ENCODE measurements at places on chromosomes 16 and 17. TPM values are rescaled to one million over a fixed set of nuclear protein-coding genes. Genes with fewer than 3 reads are reported as not detected.

DNA sequence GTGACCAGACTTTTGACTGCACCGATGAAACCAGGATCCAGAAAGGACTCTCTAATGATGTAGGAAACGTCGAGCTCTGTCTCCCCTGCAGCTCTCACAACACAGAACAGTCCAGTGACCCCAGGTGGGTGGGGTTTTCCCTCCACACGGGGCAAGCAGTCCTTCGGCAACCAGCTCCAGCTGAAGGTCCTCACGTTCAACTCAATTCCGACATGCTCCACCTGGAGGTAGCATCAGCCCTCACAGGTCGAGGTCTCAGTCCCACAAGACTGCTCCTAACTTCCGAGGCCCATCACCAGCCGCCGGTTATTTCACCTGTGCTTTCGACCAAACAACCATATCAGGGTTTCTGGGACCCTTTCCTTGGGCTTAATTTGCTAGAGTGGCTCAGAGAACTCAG, 28.2 kb downstream of the ITGAE start:
- no peaks in the 10 kb centered on the region for H3K27me3 ChIP-seq
- no peak overlapping the region for H3K4me3 ChIP-seq
- H3K36me3 ChIP-seq = no peaks in the 10 kb centered on the region
- H3K27ac ChIP-seq = no peak overlapping the region

GRCh38 chr17:82095777-82096708, 2.0 kb downstream of the FASN start:
- no peak overlapping the region for H3K27ac ChIP-seq
- peaks cover 16% of the 10 kb centered on the region for H3K4me1 ChIP-seq
- H3K4me3 ChIP-seq = peak overlapping the region; percentile 87
- H3K36me3 ChIP-seq = peaks cover 55% of the 10 kb centered on the region
- no peaks in the 10 kb centered on the region for H3K27me3 ChIP-seq

FCSK gene
- polyA plus RNA-seq = 5.7 TPM

GRCh38 chr17:5249615-5250014, 15.0 kb upstream of the SCIMP start:
- no peaks in the 10 kb centered on the region for H3K4me1 ChIP-seq
- H3K27ac ChIP-seq = no peak overlapping the region
- no peaks in the 10 kb centered on the region for H3K36me3 ChIP-seq

GRCh38 chr17:14882131-14882530, 383.0 kb downstream of the PMP22 start:
- no peak overlapping the region for H3K4me3 ChIP-seq
- H3K4me1 ChIP-seq = no peaks in the 10 kb centered on the region
- no peak for DNase-seq
- no peaks in the 10 kb centered on the region for H3K36me3 ChIP-seq

FOXL1 gene
- polyA plus RNA-seq = 0.14 TPM

DNA sequence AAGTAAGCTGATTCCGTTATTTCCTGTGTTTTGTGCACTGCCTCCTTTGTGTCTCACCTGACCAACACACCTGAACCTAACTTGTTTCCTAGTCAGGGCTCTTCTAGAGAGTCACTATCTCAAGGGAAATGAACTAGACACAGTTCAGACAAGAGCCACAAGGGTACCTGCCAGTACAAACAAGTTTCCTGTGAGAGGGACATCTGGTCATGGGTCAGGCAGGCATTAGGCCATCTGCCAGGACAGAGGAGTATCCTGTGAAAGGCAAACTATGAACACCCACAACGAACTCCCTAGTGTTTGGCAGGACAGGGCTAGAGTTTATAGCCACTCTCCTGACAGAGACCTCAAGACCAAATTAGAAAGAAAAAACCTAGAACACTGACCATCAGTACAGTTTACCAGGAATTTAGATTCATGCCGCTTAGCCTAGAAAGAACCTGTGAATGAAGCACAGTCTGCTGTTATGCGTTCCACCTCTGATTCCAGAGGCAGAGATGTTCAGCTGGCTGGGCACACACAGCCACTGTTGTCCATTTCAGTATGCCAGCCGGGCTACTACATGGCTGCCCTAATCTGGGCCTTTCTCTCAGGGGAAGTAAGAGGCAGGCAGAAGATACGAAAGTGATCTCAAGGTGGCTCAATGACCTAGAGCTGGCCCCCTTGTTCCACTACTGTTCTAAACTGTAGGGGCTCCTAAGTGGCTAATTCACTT, 20.7 kb upstream of the GLG1 start:
- H3K36me3 ChIP-seq = peaks cover 97% of the 10 kb centered on the region
- no peaks in the 10 kb centered on the region for H3K27me3 ChIP-seq
- no peaks in the 10 kb centered on the region for H3K4me1 ChIP-seq

DNA sequence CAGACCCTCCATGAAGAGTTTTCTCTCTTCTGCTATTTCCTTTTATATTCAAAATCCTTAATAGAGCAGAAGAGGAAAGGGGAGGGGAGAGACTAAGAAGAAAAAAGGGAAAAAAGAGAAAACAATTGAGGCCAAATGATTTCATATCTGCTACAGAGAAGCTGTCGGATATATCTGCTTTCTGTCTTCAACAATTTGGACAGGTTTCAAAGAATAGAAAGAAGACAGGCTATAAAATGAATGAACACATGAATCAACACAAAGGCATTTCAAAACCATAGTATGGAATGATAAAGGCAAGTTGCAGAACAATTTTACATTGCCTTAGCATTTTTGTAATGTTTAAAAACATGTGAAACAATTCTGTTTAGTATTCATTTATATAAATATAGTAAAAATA, 4.7 kb upstream of the CMTR2 start:
- H3K4me1 ChIP-seq = no peaks in the 10 kb centered on the region
- H3K4me3 ChIP-seq = no peak overlapping the region
- H3K27me3 ChIP-seq = peaks cover 3% of the 10 kb centered on the region
- DNase-seq = no peak
- no peaks in the 10 kb centered on the region for H3K36me3 ChIP-seq
- no peak overlapping the region for H3K27ac ChIP-seq

- no peaks in the 10 kb centered on the region for H3K4me1 ChIP-seq
- no peak overlapping the region for H3K4me3 ChIP-seq
- peaks cover 27% of the 10 kb centered on the region for H3K27me3 ChIP-seq
- no peak overlapping the region for H3K27ac ChIP-seq
Observed at GRCh38 chr16:54290833-54291655, 4.5 kb upstream of the IRX3 start.

- H3K4me1 ChIP-seq = no peaks in the 10 kb centered on the region
- H3K27me3 ChIP-seq = no peaks in the 10 kb centered on the region
- no peak overlapping the region for H3K4me3 ChIP-seq
Observed at GRCh38 chr17:44610871-44611270, 45.4 kb upstream of the MEIOC start.

DNA sequence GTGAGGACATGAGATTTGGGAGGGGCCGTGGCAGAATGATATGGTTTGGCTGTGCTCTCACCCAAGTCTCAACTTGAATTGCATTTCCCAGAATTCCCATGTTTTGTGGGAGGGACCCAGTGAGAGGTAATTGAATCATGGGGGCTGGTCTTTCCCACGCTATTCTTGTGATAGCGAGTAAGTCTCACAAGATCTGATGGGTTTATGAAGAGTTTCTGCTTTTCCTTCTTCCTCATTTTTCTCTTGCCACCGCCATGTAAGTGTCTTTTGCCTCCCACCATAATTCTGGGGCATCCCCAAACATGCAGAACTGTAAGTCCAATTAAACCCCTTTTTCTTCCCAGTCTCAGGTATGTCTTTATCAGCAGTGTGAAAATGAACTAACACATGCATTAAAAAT, 40.6 kb downstream of the CCT6B start:
- H3K4me1 ChIP-seq = no peaks in the 10 kb centered on the region
- H3K36me3 ChIP-seq = no peaks in the 10 kb centered on the region
- H3K27me3 ChIP-seq = no peaks in the 10 kb centered on the region
- no peak overlapping the region for H3K27ac ChIP-seq

DNA sequence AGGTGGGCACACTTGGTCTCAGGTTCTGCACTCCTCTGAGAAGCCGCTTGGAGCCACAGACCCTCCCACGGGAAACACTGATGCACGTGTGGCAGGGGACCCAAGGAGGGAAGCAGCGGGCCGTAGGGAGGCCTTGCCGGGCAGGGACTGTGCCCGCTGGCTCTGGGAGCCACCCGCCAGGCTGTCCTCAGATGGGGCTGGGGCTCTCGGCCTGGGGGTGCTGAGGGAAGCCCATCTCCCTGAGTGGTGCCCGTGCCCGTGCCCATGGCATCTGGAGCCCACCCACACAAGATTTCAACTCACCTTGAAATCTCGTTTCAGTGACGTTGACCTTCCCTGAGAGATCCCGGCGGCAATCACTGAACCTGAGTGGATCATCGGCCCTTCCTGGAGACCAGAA, 12.6 kb upstream of the CCDC154 start:
- peaks cover 7% of the 10 kb centered on the region for H3K36me3 ChIP-seq
- no peaks in the 10 kb centered on the region for H3K27me3 ChIP-seq
- no peak overlapping the region for H3K4me3 ChIP-seq

GRCh38 chr17:1299552-1300370, 20.3 kb downstream of the TRARG1 start:
- no peak overlapping the region for H3K27ac ChIP-seq
- H3K4me3 ChIP-seq = no peak overlapping the region
- no peaks in the 10 kb centered on the region for H3K4me1 ChIP-seq

GRCh38 chr16:85062323-85062722, 34.7 kb downstream of the KIAA0513 start:
- no peaks in the 10 kb centered on the region for H3K4me1 ChIP-seq
- no peak overlapping the region for H3K4me3 ChIP-seq
- no peak overlapping the region for H3K27ac ChIP-seq
- peaks cover 2% of the 10 kb centered on the region for H3K36me3 ChIP-seq

GRCh38 chr16:27483088-27483437, 66.7 kb downstream of the GTF3C1 start:
- DNase-seq = no peak
- H3K4me3 ChIP-seq = no peak overlapping the region
- H3K27me3 ChIP-seq = no peaks in the 10 kb centered on the region

DNA sequence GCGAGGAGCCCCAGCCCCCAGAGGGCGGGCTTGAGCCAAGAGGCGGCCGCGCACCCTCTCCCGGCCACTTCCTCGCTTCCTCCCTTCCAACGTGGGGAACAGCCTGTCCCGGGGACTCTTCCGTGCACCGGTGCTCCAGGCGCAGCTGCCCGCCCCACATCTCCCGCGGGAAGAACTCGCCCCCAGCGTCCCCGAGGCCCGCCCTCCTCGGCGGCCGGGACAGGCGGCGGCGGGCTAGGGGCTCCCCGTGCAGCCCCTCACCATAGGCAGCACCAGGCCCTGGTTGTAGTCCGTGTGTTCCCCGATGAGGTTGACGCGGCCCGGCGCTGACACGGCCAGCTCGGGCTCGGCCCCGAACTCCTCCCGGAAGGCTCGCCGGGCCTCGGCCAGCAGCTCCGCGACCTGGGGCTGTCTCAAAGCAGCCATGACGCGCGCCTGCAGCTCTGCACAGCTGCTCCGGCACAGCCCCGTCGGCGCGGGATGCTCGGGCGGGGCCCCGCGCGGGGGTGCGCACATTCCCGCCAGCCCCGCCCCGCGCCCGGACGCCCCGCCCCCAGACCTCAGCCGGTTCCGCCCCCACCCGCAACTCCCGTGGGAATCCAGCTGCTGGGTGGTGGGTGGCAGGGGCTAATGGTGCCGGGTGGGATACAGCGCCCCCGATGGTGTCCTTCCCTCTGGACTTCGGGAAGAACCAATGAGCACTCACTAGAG, at the start of gene GALK1:
TSS of gene GALK1 (minus strand) at position 482 of the 711 bp plus-strand sequence. CDS start at position 426, 56 bp downstream.
- H3K36me3 ChIP-seq = no peaks in the 10 kb centered on the region
- H3K27ac ChIP-seq = peak within 1 kb of the TSS; percentile 82
- H3K4me1 ChIP-seq = peaks cover 12% of the 10 kb centered on the region

DNA sequence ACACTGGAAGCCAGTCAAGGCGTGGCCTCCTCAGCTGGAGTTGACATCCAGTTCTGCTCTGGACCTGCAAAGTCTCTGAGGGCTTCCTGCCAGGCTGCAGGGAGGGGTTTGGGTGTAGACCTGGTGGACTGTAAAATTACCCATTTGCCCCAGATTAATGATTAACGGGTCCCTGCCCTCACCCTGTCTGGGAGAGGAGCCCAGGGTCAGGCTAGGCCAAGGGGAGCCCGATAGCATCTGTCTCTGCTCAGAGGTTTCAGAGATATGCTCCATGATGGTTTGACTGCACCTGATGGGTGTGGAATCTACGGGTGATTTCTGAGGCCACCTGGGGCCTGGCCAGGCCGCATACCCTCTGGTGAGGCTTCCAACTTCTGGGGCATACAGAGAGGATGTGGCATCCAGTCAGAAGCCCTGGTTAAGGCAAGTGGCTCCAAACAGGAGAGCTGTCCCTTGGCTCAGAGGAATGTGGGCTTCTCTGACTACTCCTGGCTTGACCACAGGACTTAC, 11.2 kb downstream of the PPY start:
- peaks cover 11% of the 10 kb centered on the region for H3K27me3 ChIP-seq
- no peaks in the 10 kb centered on the region for H3K36me3 ChIP-seq
- H3K4me3 ChIP-seq = no peak overlapping the region

DNA sequence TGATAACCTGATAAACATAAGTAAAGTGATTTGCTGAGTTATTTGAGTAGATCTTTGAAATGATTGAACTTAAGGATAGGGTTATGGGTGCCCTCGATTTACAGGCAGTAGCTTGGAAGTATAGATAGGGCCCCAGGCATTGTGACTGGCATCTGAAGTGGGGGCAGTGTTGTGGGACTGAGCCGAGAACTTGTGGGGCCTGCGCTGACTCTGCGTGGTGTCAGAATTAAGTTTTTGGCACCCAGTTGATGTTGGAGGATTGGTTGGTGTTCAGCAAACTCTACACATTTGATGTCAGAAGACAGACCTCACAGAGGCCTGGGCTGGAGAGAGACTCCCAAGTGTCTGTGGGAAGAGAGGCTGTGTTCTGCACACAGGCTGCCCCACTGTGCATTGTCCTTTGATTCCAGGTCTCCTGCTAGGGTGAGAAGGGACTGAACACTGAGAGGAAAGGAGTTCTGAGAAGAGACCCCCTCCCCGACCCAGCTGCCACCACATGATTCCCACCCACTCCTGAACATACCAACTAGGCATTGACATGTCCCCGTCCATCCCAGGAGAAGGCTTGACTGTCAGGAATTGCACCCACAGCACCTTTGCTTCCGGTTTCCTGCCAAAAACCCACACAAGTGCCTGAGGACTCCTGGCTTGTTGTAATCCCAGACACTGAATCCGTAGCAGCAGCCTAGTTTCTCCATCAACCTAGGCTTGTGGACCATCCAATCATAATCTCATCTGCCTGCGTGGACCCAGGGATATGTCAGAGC, 4.5 kb downstream of the ZNF267 start:
- H3K36me3 ChIP-seq = no peaks in the 10 kb centered on the region
- H3K4me3 ChIP-seq = no peak overlapping the region
- H3K4me1 ChIP-seq = no peaks in the 10 kb centered on the region
- no peaks in the 10 kb centered on the region for H3K27me3 ChIP-seq
- no peak overlapping the region for H3K27ac ChIP-seq
- no peak for DNase-seq

All from psoas muscle (tissue), 8 donors.